ENCODE measurements at places on chromosomes 3 and 15.

GRCh38 chr3:101303089-101303731 is 17.2 kb downstream of the IMPG2 start:
- no peak for DNase-seq

GRCh38 chr3:53188136-53188685 is 27.2 kb downstream of the PRKCD start:
- no peak for DNase-seq

- no peak for DNase-seq
These were observed 330.3 kb downstream of the UACA start for GRCh38 chr15:70432924-70433495.

DNA sequence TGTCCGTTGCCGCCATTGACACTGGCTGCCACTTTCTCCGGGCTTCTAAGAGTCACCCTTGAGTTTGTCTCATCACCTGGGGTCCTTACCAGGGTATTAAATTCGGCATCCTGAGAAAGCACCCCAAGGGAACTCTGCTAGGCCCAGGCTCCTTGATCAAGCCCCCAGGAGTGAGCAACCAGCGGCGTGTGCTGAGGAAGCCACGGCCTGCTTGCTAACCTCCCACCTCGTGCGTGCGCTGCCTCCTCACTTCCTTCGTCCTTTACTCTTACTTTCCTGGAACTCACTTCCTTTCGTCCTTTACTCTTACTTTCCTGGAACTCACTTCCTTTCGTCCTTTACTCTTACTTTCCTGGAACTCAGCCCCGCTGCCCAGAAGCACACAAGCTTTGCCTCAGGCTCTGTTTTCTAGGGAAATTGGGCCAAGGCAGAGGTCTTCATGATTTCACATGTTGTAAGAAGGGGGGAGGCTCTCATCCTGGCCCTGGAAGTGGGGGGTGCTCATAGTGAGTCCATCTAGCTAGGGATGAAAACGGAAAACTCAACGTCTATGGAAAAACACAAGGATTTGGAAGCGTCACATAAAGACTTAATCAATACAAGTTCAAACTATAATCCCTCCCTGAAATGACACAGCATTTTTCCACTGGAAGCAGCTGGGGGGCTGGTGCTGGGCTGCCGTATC is 36.7 kb upstream of the BDH1 start:
- DNase-seq = no peak

GRCh38 chr3:30020380-30020779 is 586.0 kb upstream of the TGFBR2 start:
- DNase-seq = no peak

GRCh38 chr3:141507392-141508066 is 20.7 kb downstream of the RASA2 start:
- DNase-seq = no peak

DNA sequence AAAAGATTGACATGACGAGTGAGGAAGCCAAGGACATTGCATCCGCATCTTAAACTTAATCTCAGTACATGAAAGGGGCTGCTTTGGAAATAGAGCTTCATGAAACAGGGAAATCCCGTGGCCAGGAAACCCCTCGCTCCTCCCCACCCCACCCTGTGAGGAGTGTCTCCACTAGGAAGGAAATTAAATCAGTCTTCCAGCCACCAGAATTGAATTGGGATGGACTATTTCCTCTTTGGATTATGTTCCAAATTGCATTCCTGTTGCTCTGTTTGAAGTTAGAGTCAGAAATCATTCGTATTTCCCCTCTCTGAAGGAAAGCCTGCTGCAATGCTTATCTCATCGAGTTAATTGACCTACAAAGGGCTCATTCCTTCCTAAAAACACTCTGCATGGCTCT is 35.8 kb downstream of the CLDN11 start:
- DNase-seq = no peak

Data from mesothelial cell of epicardium (in vitro differentiated cells).